ENCODE measurements at places on chromosomes 7 and 10.

DNA sequence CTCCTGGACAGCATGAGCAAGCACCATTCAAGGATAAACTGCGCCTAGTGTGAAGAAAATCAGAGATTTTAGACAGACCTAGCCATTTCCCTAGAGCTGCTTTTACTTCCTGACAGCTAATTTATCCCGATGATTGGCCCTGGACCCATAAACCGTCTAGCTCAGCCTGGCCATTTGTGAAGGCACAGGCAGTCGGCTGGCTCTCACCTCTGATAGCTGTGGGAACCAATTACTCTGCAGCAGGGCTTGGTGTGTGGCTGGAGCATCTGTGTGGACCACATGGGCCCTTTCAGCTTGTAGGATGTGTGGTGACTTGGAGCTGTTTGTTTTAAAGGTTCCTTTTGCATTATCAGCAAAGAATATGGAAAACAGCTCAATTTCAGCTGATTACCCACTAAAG lies 111.1 kb upstream of the NPY start:
- no peak for DNase-seq

- DNase-seq: no peak
Observed at GRCh38 chr7:30974605-30975255, 11.0 kb downstream of the GHRHR start.

- DNase-seq: no peak
Observed at GRCh38 chr10:92832998-92833650, 15.2 kb upstream of the EXOC6 start.

- DNase-seq: no peak
Observed at GRCh38 chr10:20817116-20817515, 80.0 kb downstream of the NEBL start.

DNA sequence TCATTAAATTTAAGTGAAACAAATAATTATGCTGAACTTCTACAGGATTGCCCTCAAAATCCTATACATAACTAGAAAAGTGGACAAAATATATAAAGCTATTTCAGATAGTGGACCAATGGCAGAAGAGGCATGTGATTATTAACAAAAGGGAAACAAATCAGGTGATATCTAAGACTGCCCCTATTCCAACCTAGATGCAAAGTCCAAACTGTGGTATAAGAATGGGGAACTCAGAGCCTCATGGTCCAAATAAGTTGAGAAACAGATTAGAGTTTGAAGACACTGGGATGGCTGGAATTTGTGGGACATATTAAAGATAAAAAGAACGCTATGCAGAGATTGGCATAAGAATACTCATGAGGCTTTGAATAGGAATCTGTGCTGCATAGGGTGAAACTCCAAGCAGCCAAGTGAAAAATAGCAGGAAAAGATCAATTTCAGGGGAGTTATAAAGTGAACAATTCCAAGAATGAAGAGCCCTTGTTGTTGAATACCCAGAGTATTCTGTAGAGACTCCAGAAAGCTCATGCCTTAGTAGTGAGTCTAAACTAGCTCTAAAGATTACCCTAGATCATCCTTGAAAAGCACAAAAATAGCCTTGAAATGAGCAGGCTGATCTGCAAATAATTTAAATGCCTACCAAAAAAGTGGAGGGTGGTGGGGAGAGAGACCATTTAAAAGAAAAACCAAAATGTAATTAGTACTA lies 152.4 kb downstream of the IMMP2L start:
- no peak for DNase-seq

DNA sequence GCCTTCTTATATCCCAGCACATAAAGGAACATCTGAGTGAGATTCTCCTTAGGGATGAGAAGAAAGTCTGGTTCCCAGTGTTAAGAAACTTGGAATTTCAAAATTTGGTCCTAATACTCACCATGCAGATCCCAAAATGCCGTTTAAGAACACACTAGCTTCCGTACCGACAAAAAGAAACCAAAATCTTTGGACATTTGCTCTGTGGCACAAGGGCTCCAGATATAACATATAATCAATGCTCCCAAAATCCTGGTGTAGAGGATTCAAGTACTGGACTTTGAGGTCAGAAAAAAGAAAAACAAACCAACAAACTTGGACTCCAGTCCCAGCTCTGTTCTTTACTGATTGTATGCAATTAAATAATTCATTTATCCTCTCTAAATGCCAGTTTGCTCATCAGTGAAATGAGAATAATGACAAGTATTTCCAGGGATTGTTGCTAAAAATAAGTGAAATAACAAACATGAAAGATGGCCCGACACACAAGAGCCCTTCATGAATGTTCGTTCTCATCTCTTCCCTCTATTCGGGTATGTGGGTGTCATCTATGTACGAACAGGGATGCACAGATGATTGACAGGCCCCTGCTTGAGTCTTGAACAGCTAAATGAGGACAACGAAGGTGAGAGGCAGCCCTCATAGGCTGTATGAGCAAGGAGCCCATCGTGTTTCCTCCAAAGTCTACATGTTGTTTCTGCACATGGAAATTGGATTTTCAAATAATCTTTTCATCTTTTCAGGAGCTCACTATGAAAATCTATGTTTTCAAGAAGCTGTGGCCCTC lies 48.6 kb upstream of the NEBL start:
- no peak for DNase-seq

- no peak for DNase-seq
Observed at GRCh38 chr10:122163174-122164022, 107.7 kb upstream of the BTBD16 start.

GRCh38 chr10:43079856-43080255 lies 3.0 kb downstream of the RET start:
- DNase-seq: no peak

DNA sequence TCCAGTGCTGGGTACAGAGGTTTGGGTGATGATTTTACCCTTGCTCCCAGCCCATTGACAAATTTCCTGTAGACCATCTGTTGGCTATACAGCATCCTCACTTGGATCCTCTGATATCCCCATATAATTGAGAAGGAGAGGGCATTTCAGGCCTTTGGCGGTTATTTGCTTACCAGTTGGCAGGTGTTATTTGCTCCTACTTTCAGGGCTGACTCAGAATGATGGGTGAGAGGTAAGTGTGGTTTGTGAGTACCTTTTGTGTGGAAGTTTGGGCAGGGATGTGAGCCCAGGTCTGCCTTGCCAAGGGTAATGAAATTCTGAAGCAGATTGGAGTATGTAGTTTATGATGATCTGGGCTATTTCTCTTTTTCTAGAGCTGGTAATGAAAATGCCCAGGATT lies 93.6 kb downstream of the LRMDA start:
- DNase-seq: no peak

DNA sequence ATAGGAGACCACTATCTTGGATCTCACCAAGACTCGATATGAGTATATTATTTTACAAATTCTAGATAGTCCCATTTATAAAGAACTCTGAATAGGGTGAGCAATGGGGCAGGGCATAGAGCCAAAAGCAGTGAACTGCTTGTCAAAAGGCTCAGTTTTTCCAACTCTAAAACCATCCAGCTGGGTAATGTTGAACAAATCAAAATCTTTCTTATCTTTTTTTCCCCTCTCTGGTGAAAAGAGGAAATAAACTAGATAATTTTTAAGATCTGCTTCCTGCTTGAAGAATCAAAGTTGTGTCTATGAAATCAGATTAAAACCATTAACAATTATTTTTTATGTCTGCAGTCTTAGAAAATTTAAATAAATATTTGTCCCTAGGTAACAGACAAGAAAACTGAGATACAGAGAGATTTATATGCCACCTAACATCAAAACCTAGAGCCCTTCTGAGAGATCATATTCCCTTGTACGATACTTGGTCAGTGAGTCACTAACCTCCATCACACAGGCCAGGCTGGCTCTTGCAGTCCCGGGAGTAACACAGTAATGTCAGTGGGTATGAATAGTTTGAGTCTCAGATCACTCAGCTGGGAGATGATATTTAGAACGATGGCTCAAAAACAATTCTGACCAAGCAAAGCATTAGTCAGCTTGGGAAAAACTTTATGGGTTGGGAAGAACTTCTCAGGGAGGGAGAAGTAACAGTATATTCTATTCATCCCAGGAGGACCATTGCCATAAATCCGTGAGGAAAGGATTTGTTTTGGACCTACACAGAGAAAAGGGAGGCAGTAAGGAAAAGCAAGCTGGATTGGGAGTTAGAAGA lies 178.8 kb downstream of the REEP3 start:
- DNase-seq: no peak

- no peak for DNase-seq
Observed at GRCh38 chr10:96512524-96513304, 1.0 kb downstream of the TLL2 start.

GRCh38 chr7:133778472-133778871 lies 348.7 kb upstream of the LRGUK start:
- no peak for DNase-seq

- DNase-seq: no peak
Observed at GRCh38 chr7:43649755-43650274, 66.9 kb downstream of the STK17A start.

- no peak for DNase-seq
Observed at GRCh38 chr10:131810036-131810804, 90.6 kb upstream of the PPP2R2D start.

GRCh38 chr7:50628434-50629084 lies 63.4 kb upstream of the DDC start:
- no peak for DNase-seq

DNA sequence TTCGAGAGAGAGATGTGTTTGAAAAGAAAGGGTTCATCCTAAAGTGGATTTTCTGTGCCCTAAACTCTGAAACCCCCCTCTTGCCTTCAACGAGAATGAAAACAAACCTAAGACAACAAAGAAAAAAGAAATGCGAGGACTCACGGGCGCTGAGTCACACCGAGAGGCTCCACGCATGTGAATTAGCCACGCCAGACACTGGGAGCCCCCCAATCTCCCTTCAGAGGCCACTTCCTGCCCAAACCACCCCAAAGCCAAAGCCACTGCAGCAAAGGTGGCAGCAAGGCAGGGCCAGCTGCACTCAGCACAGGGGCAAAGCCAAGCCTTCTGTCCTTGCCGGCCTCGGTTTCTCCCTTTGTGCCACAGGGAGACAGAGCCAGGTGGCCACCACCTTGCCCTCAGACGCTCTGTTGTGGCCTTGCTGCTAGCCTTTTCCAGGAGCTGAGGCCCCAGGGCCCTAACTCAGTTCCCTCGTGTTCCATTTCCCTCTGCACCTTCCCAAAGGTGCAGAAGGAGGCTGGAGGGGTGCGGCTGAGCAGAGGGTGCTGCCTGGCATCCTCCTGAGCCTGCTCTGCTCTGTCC lies 93.3 kb downstream of the FAM53B start:
- no peak for DNase-seq

DNA sequence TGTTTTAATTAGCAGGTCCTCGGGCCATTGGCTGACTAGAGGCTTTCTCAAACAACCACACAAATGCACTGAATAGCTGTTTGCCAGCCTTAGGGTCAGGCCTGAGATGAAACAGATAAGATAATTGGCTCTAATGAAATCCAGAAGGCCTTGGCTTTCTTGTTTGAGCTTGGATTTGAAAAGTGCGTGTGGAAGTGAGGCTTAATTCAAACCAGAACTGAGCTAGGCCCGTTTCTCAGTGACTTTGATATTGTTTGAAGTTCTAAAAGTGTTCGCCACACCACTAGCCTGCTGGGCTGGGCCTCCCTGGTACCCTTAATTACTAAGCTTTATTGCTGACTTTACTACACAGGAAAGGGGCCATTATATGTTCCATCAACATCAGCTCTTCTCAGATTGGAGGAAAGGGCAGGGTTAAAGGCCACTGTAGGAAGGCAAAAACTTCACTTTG lies 270.6 kb downstream of the TWIST1 start:
- DNase-seq: no peak

- no peak for DNase-seq
Observed at GRCh38 chr7:51591223-51591622, 274.6 kb upstream of the COBL start.

- DNase-seq: no peak
Observed at GRCh38 chr10:50554995-50555568, 68.7 kb downstream of the SGMS1 start.

DNA sequence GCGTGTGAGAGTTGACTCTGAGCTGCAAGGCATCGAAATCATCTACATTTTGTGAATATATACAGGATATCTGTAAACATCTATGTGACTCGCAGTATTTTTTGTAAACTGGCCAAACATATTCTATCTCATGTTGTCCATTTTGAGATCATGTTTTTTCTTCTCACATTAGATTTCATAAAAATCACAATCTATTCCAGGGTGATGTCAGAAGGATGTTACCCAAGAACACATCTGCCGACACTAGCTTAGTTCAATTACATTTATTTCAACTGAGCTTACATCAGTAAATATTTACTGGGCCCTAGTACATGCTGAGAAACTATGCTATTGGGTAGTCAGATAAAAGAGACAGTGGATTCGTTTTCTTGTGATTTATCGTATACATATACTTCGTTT lies 2.5 kb upstream of the BUB3 start:
- no peak for DNase-seq

GRCh38 chr10:123643315-123643714 lies 22.8 kb upstream of the GPR26 start:
- no peak for DNase-seq

- no peak for DNase-seq
Observed at GRCh38 chr10:26841733-26842317, 18.9 kb downstream of the ABI1 start.

GRCh38 chr7:84122582-84123360 lies 71.8 kb downstream of the SEMA3A start:
- no peak for DNase-seq

DNA sequence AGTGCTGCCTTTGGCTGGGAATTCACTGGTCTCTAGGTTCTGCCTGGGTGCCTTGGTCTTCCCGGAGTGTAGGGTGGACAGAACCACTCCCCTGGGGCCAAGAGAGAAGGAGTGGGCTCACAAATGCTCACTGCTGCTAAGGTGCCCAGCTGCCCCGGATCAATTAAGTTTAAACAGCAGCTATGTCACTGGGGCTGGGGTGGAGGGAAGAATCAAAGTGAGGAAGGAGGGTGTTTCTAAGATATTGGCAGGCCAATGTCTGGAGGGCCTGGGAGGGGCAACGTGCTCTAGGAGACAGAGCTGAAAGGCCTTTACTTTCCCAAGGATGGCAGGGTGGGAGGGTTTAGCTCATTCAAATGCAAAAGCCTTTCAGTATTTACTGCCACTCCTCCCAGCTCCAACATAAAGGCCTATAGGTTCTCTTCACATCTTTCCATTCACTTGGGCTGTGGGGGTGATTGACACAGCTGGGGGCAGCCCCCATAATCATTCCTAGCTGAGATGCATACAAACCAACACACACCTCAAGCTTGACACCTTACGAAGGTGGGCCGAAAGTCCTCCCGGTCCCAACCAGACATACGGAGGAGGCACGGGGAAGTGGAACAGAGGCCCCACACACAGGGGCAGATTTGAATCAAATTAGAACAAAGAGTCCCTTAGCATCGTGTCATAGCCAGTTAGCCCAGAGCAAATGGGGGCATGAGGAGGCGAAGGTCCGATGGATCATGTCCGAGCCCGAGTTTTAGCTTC lies 108.0 kb upstream of the EFCAB10 start:
- DNase-seq: no peak

GRCh38 chr7:54858008-54858692 lies 99.1 kb upstream of the SEC61G start:
- no peak for DNase-seq

GRCh38 chr7:50659329-50659965 lies 94.2 kb upstream of the DDC start:
- no peak for DNase-seq

DNA sequence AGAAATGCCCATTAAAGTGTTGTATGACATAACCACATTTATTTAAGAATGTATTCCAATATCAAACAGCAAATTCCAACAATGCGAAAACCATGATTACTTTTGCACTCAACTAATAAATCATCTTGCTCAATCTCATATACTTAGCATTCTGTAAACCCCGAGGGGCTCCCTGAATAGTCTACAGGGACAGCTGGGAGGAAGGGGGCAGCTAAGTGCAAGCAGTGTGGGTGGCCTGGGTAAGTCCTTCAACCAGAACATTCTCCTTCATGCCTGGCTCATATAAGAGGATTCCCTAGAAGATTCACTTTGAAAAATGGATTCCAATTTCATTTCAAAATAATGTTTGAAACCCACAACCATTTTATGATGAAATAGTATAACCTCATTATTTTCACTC lies 355.5 kb downstream of the CDC14C start:
- no peak for DNase-seq

Measured in left renal pelvis (tissue), 4 donors.